Pulmonary artery endothelial cell (primary cell): ENCODE measurements at places on chromosomes 5 and 9.

DNA sequence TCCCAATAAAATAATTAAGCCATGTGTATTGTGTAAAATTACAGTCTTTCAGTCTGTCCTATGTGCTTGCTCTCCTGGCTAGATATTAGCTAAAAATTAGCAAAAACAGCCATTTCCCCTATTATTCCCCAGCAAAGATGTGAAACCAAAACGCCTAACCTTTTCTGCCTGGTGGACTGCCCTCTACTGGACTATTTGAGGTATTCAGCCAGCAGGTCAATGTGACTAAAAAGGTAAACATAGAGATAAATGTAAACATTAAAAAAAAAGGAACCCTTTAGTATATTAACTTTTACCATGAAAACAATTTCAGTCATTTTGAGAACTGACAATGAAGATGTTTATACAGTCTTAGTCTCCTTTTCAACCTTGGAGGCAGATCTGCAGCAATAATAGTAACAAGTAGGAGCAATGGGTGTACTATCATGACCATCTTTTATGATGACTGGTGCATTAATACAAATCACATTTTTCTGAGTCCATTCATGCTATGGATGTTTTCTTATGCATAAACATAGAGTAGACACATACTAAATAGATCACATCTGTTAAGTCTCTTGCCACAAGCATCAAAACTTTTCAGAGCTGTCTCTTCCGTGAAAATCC lies 10.1 kb downstream of the ATG12 start:
- no peak for DNase-seq

GRCh38 chr9:106324591-106325280 lies 538.2 kb upstream of the ZNF462 start:
- DNase-seq: no peak

DNA sequence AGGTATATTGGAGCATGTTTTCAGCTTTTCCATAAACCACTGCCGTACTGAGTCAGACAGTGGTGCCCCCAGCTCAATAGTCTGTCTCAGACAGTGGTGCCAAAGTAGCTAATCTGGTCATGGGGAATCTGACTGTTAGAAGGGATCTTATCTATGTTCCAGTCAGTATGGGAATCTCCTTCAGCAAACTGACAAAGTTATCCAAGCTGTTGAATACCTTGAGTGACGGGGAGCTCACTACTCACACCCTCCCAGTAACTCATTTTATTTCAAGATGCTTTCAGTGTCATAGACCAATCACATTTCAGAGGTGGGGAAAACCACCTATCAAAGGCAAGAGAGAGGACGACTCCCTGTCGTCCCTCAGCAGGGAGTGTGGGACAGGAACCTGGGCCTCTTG lies 18.7 kb downstream of the ANKS6 start:
- no peak for DNase-seq

DNA sequence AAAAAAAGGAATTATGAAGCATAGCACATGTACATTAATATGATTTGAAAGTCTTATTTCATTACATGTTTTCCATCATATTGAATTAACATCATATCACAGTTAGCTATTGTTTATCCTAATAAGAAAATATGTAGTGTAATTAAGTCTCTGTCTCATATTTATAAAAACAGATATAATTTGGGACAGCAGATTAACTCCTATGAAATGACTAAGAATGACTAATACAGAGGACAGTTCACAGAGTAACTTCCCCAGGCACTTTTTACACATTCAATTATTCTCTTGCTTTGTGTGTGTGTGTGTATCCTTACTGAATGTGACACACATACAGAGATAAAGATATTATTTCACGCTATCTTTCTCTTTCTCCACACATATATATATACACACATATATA lies 2400.9 kb upstream of the C9orf72 start:
- DNase-seq: no peak

- no peak for DNase-seq
Observed at GRCh38 chr5:73821003-73821402, 195.0 kb downstream of the ARHGEF28 start.

GRCh38 chr9:36470643-36471290 lies 70.7 kb upstream of the RNF38 start:
- no peak for DNase-seq

GRCh38 chr9:137320555-137321384 lies 18.7 kb upstream of the NRARP start:
- DNase-seq: no peak

- DNase-seq: no peak
Observed at GRCh38 chr9:101572316-101572715, 22.5 kb downstream of the PPP3R2 start.

GRCh38 chr5:69444127-69444754 lies 29.3 kb downstream of the MARVELD2 start:
- DNase-seq: no peak

DNA sequence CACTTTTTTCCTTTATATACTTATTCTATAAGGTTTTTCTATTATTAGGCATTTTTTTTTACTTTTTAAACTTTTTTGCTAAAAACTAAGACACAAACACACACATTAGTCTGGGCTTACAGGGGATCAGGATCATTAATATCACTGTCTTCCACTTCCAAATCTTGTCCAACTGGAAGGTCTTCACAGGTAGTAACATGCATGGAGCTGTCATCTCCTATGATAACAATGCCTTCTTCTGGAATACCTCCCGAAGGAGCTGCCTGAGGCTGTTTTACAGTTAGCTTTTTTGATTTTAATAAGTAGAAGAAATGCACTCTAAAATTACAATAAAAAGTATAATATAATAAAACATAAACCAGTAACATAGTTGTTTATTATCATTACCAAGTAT lies 345.5 kb upstream of the PTGER4 start:
- DNase-seq: no peak

GRCh38 chr9:137062384-137062783 lies 8.0 kb downstream of the SAPCD2 start:
- DNase-seq: no peak

DNA sequence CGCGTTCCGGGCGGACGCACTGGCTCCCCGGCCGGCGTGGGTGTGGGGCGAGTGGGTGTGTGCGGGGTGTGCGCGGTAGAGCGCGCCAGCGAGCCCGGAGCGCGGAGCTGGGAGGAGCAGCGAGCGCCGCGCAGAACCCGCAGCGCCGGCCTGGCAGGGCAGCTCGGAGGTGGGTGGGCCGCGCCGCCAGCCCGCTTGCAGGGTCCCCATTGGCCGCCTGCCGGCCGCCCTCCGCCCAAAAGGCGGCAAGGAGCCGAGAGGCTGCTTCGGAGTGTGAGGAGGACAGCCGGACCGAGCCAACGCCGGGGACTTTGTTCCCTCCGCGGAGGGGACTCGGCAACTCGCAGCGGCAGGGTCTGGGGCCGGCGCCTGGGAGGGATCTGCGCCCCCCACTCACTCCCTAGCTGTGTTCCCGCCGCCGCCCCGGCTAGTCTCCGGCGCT lies at the start of gene DAPK1:
Gene DAPK1 (plus strand): TSS at position 264 of the 442 bp plus-strand sequence. CDS start 1,211 bp downstream, outside the sequence.
- DNase-seq: no peak

DNA sequence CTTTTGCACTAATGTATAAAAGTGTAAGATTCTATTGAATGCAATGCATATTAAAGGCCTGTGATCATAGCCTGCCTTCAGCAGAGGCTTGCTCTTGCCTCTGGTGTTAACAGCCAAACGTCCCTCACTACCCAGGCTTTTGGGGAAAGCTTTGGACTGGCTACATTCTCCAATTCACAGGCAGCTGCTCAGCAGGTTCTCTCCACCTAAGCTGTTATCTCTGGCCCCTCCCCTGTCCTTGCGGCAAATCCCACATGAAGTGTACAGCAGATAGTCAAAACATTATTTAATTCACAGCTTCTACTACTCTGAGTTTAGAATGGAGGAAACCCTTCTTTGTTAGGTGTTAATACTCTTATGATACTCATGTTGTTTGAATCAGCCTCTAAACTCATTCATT lies 45.9 kb upstream of the GADD45G start:
- DNase-seq: no peak

- no peak for DNase-seq
Observed at GRCh38 chr5:14932902-14933469, 61.4 kb upstream of the ANKH start.
